Stimulated activated CD8-positive, alpha-beta memory T cell treated with anti-CD3 and anti-CD28 coated beads, Interleukin-7, amount 100 ng/mL, for 48 hours (primary cell): ENCODE measurements at places on chromosomes 11 and 22.

DNA sequence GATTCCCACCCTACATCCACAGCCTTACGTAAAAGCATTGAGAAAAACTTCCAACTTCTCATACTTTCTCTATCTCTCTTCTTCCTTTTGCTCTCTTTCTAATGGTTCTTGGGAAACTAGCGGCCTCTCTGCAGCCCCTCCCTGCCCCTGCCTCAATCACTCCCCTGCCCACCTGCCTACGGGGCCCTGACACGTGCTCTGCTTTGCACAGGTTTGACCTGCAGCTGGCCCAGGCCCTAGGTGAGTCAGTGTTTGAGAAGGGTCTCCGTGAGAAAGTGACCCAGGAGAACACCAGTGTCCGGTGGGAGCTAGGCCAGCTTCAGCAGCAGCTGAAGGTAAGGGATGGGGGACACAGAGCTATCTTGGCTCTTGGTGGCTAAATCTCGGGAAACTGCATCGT is 160.4 kb downstream of the MYO18B start:
- no peak for DNase-seq

DNA sequence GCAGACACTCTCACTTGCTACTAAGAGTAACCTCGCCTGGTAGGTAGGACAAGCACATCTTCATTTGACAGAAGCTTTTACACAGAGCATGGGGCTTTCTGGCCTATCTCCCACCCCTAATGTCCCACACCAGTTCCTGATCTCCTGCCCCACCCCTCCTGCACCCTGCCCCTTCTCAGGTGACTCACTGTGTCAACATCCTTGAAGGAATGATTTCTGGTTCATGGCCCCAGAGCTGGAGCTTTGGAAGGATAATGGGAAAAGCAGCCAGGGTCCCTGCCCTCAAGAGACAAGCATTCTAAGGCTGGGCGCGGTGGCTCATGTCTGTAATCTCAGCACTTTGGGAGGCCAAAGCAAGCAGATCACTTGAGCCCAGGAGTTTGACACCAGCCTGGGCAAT is 47.2 kb downstream of the LRFN4 start:
- DNase-seq, result no peak

DNA sequence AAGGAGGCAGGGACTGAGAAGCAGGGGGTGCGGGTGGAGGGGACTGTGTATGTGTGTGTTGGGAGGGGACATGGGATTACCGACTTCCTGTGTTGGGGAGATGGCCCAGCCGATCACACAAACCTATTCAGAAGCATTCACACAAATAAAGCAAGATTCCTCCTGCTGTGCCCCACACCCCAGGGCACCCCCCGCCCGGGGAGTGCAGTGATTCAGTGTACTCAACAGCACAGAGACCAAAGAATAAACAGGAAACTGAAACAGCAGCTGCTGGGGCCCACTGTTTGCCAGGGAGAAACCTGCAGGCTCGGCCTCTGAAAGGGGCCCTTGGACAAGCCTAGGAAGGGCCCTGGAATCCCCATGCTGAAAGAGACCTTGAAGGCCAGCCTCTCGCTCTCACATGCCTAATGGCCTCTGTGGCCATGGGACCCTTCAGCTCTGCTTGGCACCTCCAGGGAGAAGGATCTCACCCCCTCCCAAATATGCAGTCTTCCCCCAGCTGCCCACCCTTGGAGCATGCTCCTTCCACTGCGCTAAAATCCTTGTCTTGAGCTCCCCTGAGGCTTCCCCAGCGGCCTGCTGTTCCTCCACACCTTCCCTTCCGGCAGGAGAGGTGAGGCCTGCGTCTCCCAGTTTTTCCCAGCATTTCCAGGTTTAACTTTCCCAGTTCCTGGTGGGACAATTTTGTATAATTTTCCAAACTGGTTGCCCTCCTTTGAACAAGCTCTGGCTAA is 72.9 kb downstream of the CSNK2A3 start:
- DNase-seq, result no peak

GRCh38 chr11:126327281-126328000 is 23.6 kb downstream of the DCPS start:
- no peak for DNase-seq

- no peak for DNase-seq
Observed at GRCh38 chr11:76783896-76784813, 999 bp downstream of the TSKU start.

- DNase-seq, result no peak
Observed at GRCh38 chr11:28108958-28109357, 770 bp downstream of the METTL15 start.

DNA sequence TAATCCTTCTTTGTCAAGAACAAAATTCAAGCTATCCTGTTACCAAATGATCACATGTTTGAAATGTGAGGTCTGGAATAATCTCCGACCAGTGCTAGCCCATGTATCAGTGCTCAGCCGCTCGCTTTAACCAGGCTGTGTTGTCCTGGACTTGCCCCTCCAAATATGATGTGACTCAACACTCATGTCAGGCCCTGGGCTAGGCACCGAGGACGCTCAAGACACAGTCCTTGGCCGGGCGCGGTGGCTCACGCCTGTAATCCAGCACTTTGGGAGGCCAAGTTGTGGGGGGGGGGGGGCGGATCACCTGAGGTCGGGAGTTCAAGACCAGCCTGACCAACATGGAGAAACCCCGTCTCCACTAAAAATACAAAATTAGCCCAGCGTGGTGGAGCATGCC is 54.1 kb upstream of the WNT7B start:
- no peak for DNase-seq

- DNase-seq, result no peak
Observed at GRCh38 chr11:20374741-20375300, 11.3 kb downstream of the HTATIP2 start.

DNA sequence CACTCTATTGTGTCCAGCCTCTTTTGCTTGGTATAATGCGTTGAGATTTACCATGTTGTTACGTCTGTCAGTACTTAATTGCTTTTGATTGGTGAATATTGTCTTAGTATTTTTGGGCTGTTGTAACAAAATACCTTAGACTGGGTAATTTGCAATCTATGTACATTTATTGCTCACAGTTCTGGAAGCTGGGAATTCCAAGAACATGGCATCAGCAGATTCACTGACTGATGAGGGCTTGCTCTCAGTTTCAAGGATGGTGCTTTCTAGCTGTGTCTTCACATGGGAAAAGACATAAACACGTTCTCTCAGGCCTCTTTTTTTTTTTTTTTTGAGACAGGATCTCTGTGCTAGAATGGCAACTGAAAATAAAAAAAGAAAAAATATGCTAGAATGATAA is 46.7 kb upstream of the INCENP start:
- no peak for DNase-seq

GRCh38 chr11:36741515-36741914 is 143.5 kb upstream of the RAG2 start:
- no peak for DNase-seq

DNA sequence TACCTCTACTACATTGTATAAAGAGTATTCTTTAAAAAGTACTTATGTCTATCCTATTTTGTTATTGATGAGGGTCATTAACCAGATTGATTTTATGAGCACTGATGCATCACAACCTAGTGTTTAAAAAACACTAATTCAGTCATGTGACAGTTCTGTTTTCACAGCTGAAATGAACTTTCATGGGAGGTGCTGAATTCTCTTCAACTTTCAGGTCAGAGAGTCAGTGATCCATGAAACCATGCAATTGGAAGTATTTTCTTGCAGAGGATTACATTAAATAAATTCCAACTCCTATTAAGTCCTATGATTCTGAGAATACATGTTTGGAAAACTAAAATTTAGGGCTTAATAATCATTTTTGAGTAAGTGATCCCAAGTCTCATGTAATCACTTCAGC is 889.4 kb downstream of the KCNA4 start:
- no peak for DNase-seq

GRCh38 chr11:32571039-32571438 is 12.6 kb upstream of the EIF3M start:
- no peak for DNase-seq

- no peak for DNase-seq
Observed at GRCh38 chr22:28570696-28571373, 108.8 kb downstream of the TTC28 start.

GRCh38 chr11:3134651-3135480 is 30.2 kb downstream of the OSBPL5 start:
- no peak for DNase-seq

DNA sequence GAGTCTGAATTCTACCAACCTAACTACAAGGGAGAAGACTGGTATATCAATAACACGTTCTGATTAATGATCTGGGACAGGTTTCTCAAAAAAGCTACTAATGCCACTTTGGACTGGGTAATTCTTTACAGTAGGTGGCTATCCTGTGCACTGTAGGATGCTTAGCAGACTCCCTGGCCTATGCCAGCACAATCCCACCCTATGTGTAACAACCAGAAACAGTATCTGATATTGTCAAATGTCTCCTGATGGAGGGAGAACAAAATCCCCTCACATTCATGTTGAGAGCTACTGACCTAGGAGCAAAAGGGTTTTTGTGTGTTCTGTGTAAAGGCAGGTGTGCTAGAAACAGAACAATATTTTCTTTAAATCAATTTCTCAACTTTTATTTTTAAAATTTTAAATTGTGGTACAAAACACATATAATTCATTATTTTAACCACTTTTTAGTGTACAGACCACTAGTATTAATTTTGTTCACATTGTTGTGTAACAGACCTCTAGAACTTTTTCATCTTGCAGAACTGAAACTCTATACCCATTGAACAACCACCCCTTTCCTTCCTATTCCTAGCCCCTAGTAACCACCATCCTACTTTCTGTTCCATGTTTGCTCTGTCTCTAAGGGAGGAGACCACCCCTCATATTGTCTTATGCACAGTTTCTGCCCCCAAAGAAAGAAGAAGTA is 2.1 kb upstream of the MS4A6A start:
- no peak for DNase-seq

GRCh38 chr11:17381156-17381555 is 7.3 kb downstream of the KCNJ11 start:
- no peak for DNase-seq

DNA sequence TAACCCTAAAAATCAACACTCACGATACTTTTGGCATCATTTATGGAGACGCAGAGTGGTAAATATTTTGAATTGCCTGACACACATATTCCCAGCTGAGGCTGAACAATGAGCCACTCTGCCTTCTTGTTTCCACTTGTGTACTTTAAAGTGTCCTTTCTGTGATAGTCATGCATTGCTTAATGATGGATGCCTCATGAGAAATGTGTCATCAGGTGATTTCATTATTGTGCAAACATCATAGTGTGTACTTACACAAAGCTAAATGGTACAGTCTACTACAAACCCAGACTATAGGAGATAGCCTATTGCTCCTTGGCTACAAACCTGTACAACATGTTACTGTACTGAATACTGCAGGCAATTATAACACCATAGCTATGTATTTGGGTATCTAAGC is 44.2 kb downstream of the MRE11 start:
- DNase-seq, result no peak

GRCh38 chr11:65419460-65419771 is 3.2 kb upstream of the NEAT1 start:
- DNase-seq, result no peak

DNA sequence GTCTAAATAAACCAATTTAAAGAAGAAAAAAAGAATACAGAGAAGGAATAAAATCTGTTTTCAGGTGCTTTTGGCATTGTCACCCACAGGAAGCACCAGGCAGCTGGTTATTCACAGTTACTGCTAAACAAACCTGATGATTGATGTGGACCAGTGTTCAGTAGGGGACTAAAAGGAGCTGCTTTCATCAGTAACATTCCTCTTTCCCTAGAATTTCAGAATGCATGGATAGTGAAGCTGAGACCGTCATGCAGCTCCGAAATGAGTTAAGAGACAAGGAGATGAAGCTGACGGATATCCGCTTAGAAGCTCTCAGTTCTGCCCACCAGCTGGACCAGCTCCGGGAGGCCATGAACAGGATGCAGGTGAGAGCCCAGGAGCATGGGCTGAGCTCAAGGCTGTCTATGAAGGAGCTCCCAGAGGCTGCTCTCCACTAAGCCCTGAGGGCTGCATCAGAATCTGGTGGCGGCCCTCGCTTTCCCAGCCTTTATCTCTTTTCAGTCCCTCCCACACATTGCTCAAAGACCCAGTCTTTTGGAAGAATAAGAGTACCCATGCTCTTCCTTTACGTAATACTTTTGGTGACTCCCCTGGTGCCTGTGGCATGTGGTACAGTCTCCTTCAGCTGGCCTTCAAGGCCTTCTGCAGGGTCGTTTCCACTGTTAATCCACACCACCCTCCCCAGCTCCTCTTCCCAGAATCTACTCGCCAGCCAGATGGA is 69.5 kb downstream of the DBX1 start:
- DNase-seq, result no peak

GRCh38 chr11:94169516-94169915 is 40.9 kb downstream of the PANX1 start:
- no peak for DNase-seq

GRCh38 chr11:6657346-6657745 is 1.7 kb upstream of the DCHS1 start:
- DNase-seq, result no peak

DNA sequence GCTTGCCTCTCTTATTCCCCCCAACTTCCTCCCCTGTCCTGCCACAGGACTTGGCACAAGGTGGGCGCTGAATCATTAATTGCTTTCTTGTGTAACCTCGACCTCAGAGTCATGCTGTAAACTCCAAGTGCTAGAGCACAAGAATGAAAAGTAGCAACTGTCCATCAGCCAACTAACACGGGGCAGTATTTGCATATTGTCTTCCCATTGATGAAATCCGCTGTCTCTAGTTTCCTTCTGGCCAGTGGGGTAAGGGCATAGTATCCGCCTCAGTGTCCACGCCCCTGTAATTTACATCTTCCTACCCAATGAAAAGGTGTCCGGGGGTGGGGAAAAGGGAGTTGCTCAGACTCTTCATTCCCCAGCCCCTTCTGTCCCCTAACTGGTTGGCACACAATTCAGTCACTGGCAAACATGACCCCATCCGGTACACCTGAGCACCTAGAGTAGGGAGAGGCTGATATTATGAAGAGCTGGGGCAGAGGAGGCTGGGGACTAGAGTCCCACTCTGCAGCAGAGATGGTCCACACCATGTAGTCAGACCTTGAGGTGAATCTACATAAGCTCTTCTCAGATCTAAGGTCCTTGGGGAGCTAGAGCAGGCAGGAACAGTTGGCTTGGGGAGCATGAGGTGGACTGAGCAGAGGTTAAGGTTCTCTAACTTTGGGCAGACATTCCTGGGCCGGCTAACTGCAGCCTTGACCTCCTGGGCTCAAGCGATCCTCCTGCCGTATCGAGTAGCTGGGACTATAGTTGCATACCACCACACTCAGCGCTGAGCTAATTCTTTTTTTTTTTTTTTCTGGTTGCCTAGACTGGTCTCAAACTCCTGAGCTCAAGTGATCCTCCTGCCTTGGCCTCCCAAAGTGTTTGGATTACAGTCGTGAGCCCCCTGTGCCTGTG is 6.8 kb upstream of the GGA1 start:
- DNase-seq, result no peak

- DNase-seq, result no peak
Observed at GRCh38 chr22:32569956-32570355, 95.3 kb downstream of the FBXO7 start.

GRCh38 chr11:11420191-11420898 is 67.3 kb upstream of the CSNK2A3 start:
- DNase-seq, result no peak
